ENCODE measurements at places on chromosomes 3 and 15.

- no peak for DNase-seq
Observed at GRCh38 chr15:99485992-99486370, 79.8 kb upstream of the MEF2A start.

DNA sequence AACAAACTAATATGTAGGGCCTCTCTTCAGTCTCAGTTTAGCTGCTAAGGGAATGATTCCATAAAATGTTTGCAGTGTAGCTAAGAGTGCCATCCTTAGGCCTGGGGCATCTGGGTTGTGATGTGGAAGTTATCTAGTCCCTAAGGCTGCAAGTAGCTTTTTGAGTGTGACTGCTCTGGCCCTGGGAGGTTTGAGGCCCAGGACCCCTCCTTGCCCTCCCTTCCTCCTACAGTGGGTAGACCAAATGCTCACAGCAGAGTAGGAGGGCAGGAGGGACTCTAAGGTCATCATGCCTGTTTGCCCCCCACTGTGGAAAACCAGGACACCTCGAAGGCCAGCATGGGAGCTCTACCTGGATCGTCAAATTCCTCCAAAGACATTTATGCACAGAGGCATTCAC, 115.0 kb downstream of the EPHB1 start:
- DNase-seq = no peak

- no peak for DNase-seq
Observed at GRCh38 chr3:178147001-178147400, 389.2 kb upstream of the KCNMB2 start.

DNA sequence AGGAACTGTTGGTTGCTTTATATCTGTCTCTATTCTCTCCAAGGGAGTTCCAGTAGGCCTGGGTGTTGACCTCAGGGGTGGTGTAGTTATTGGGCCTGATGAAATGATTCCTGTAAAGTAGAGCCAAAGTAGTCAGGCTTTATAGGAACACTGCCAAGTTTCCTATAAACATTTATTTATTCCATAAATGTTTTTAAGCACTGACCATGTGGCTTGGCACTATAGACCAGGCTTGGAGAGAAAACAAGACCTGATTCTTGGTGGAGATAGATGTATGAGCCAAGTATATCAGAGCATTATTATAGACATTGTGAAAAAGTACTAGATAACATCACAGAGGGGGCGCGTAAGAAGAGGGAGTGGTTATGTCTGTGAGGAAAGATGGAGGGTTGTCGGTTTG, 65.9 kb downstream of the TFG start:
- DNase-seq = no peak

GRCh38 chr3:49724586-49724985, 835 bp upstream of the GMPPB start:
- no peak for DNase-seq

- DNase-seq = no peak
Observed at GRCh38 chr3:25916321-25916720, 126.4 kb downstream of the OXSM start.

DNA sequence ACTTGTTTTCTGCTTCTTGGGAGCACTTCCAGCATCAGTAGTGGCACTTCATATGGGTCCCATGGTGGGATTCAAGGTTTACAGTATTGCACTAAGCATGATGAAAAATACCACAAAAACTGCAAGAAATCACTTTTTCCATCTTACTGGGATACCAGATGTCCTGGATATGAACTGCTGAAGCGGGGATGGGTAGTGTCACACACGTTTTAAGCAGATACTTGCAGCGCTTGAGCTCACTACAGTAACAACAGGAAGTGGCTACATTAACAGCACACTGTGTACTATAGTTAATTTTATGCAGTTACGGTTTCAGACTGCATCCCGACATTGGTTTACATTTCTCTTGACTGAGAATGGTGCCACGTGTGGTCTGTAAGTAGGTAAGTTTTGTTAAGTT, 3.5 kb upstream of the ISG20 start:
- DNase-seq = no peak

GRCh38 chr15:70538278-70538677, 225.1 kb downstream of the UACA start:
- no peak for DNase-seq

DNA sequence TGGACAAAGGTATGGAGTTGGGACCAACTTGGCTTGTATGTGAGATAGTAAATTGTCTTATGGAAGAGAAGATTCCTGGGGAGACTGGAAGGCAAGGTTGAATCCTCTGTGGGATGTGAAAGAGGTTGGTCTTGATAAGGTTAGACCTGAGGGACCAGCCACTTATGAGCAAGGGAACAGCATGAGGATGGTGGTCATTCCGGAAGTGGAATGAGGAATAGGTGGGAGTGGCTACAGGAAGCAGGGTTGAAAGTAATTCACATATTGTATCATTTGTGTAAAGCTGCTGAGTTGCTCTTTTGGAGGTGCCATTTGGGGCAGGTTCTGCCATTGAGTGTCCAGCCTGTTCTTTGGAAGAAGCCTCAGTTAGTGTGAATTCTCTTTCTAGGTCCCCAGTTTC, 13.2 kb downstream of the USP13 start:
- DNase-seq = no peak

GRCh38 chr3:72973786-72974185, 22.8 kb upstream of the PPP4R2 start:
- no peak for DNase-seq

GRCh38 chr3:180492047-180492446, 109.9 kb upstream of the TTC14 start:
- DNase-seq = no peak

DNA sequence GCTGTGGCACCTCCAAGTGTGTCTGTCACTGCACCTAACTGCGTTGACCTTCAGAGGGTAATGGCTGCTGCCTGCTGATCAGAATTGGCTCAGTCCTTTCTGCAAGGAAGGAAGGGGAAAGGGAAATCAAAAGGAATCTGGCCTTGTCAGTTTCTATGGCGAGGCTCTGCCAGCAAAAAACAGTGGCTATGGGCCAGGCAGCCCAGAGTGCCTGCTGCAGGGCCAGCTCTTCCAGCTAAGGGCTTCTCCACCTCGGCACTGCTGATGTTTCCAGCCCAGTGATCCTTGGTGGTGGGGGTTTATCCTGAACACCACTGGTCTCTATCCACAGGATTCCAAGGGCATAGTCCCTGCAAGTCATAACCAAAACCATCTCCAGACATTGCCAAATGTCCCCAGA, 184.3 kb downstream of the TJP1 start:
- DNase-seq = no peak

DNA sequence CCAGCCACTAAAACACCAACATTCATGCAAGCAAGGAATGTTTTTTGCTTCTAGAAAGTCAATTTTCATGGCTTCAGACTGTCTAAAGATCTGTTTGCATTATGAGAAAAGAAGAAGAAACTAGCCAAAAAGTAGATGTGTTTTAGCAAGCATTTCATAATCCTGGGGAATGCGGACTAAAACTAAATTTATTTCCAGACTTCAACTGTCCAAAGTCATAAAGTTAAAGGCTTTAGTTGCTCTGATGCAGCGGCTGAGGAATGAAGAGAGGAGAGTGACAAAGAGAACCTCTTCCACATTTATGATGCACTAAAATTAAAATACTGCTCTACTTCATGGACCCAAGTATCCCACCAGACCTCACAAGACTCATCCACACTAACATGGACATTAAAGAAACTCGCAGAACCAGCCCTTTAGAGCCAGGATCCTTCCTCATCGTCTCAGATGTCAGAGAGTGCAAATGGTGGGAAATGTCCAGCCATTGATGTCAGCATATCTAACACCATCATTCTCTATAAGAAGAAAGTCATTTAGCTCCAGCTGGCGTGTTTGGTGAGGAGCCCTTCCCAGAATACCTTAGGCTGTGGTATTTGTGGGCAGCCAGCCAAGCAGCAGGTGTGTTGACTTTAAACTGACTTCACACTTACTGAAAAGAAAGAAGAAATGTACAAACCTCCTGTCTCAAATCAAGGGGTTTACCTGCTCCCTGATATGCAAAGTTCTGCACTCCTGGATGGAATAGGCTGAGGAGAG, 17.4 kb downstream of the FYCO1 start:
- DNase-seq = no peak

DNA sequence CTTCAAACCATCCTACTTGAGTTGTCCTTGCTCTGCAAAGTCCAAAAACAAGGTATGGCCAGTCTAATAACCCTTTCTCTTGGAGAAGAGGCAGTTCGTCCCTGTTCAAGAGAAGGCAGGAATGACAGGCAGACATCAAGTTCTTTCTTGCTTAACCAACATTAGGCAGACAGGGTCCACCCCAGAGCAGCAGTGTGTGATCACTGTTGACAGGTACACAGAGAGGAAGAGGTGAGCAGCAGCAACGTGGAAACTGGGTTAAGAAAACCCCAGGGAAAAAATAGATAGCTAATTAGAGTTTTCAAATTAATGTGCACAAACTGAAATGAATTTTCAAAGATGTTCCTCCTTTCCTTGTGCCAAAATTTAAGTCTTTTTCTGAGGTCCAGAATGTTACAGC, 48.2 kb downstream of the TNIK start:
- no peak for DNase-seq

DNA sequence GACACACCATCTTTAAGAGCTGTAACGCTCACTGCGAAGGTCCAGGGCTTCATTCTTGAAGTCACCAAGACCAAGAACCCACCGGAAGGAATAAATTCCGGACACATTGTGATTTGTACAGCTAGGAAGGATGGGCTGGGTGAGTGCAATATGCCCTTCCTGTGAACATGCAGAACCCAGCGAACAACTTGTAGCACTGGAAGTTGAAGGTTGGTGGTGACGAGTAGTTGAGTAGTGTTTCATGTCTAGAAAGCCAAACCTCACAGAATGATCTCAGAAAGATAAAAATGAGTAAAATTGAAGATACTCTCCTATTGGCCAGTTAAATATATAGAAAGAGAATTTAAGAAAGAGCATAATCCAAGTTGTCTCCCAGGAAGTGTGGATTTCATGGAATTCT, 462.2 kb upstream of the CFAP20DC start:
- no peak for DNase-seq

GRCh38 chr3:98519351-98519750, 3.4 kb downstream of the CLDND1 start:
- no peak for DNase-seq

DNA sequence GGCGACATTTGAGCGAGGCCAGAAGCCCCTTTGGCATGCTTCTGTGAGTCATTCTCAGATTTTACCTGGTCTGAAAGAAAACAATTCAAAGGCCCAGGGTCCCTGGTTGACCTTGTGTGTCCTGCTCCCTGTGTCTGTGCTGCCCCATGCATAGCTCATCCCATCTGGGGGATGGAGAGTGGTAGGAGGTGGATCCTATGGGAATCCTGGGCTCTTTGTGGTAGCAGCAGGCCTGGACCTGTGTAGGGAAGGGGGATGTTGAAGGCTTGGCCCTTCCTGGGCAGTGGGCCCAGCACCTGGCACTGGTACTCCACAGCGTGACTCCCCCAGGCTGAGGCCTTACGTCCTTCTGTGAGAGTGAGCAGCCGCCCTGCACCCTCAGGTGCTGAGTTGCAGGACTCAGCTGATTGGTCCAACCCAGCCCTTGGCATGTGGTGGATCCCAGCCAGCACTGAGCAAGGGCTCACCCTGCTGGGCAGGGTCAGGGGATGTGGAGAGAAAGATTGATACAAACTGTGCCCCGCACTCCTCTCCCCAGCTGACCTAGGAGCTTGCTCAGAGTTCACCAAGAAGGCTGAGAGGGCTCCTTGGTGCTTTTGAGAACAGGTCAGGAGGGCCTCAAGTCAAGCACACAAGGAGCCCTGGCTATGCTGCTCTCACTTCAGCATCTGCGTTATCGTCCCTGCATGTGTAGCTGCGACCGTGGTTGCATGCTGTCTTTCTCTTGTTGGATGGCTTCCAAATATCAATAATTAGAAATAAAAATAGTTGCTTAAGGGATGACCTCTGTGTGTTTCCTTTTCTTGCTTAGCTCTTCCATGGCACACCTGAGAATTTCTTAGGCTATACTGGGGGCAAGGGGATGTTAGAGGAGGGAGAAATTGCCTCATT, 21.4 kb upstream of the JMJD7 start:
- DNase-seq = no peak

GRCh38 chr3:177932346-177932745, 603.9 kb upstream of the KCNMB2 start:
- no peak for DNase-seq

- no peak for DNase-seq
Observed at GRCh38 chr3:20060974-20061685, 20.9 kb downstream of the KAT2B start.
